ENCODE measurements at places on chromosomes 13 and 19. TPM values are rescaled to one million over a fixed set of nuclear protein-coding genes. Genes with fewer than 3 reads are reported as not detected.
A peak's percentile ranks its signal among the peaks of the same experiment; 100 is the strongest.

DNA sequence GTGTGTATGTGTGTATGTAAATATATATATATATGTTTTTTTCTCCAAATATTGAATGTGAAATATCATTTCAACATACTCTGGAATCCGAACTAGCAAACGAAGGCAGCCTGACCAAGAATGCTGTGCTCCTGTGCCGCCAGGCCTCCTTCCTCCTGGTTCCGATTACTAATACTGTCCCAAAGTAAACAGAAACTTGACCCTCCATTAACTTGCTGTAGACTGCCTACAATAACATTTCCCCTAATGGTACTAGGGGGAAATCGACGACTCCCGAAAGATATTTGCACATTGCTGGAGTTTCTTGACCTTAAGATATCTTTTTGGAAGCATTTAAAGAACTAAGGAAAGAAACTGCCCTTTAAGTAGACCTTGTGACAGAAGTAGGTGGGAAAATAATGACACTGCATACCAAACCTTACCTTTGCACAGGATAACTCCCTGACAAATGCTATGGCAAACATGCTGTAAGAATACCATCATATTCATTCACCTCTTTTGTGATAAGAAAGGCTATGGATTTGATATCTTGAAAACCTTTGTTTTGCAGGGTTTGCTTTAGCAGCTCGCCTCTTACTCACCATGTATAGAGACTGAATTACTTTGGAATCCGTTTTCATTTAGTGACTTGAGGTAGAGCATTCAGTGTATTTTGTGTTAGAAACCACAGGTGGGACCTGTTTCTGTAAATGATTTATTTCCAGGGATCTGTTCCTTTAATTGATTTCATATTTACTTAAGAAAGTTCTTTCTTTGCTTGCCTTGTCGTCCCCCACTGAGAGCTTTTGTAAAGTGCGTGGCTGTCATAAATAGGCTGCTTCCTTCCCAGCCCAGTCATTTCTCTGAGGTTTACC is 80.1 kb downstream of the KLF5 start:
- no peak for DNase-seq
- H3K4me1 ChIP-seq: no peaks in the 10 kb centered on the region
- H3K36me3 ChIP-seq: no peaks in the 10 kb centered on the region
- no peak overlapping the region for H3K27ac ChIP-seq

The TNFRSF19 gene
- total RNA-seq: 0.51 TPM

The RDH8 gene
- not detected for total RNA-seq

DNA sequence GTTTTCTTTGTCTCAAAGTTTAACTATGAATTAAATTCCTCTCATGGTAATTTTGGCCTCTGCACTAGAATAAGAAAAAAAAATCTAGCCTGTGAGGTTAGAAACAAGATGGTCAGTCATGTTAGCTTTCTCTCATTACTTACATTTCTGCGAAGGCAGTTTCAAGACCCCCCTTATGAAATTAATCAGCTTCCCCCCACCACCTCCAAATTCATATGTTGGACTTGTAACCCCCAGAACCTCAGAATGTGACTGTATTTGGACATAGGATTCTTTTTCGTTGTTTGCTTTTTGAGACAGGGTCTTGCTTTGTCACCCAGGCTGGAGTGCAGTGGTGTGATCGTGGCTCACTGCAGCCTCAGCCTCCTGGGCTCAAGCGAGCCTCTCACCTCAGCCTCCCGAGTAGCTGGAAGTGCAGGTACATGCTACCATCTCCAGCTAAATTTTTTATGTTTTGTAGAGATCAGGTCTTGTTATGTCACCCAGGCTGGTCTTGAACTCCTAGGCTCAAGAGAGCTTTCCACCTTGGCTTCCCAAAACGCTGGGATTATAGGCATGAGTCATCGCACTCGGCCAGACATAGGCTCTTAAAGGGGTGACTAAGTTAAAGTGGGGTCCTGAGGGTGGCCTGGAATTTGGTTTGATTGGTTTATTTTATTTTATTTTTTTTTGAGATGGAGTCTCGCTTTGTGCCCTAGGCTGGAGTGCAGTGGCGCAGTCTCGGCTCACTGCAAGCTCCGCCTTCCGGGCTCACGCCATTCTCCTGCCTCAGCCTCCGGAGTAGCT is 1.4 kb downstream of the PLA2G4C start:
- H3K4me3 ChIP-seq: peak overlapping the region; percentile 55
- no peak for DNase-seq
- no peaks in the 10 kb centered on the region for H3K27me3 ChIP-seq
- peaks cover 34% of the 10 kb centered on the region for H3K4me1 ChIP-seq
- H3K27ac ChIP-seq: peak overlapping the region; percentile 90
